ENCODE measurements at places on chromosomes 16 and 17.

DNA sequence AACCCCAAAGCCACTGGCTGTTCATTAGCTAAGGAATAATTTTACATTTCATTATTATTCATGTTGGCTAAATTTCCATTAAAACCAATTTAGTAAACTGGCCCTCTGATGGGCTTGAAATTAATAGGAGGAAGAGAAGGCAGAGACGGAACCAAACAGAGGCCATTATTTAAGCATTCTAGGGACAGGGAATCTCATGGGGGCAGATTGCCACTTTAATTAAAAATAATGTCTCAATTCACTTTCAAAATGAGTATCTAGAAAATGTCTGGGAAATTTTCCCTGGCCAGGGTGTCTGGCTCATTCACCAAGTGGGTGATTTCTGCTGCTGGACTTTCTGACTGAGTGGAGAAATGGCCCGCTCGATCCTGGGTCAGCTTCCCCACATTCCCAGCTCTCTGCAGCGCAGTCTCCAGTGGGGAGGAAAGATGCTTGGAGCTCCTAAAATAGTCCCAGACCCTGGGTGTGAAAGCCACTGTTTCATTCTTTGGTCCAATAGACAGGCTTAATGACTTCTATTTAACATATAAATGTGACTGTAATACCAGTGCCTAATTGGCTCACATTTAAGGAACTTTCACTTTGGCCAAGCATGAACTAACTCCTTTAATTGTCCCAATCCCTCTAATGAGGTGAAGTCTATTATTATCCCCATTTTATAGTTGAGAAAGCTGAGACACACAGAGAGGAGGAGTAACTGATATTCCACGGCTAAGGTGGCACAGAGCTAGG, 64.3 kb downstream of the IRX6 start:
- no peak overlapping the region for H3K4me3 ChIP-seq
- H3K27me3 ChIP-seq: peaks cover 16% of the 10 kb centered on the region
- no peaks in the 10 kb centered on the region for H3K36me3 ChIP-seq

DNA sequence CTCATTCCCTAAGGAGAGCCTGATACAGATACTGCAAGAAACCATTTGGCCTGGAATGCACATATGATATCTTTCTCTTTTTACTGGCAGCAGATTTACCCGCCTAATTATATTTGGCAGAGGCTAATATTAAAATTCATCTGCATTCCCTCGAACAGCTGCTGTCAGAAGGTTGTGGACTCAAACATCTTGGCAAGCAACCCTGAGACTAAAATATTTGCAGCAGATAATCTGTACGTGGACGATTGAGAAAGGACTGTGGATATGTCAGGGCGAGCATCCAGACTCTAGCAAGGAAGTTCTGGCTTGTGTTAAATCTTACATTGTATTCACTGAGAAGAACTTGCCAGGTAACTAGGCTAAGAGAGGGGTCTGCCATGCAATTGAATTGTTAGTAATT, 65.2 kb downstream of the SNX20 start:
- H3K4me3 ChIP-seq: no peak overlapping the region
- no peaks in the 10 kb centered on the region for H3K36me3 ChIP-seq
- no peak for DNase-seq
- H3K27me3 ChIP-seq: peaks cover 8% of the 10 kb centered on the region
- no peak overlapping the region for H3K27ac ChIP-seq

GRCh38 chr17:37123941-37124820, 175.4 kb downstream of the AATF start:
- peaks cover 69% of the 10 kb centered on the region for H3K36me3 ChIP-seq
- H3K4me3 ChIP-seq: no peak overlapping the region
- H3K4me1 ChIP-seq: no peaks in the 10 kb centered on the region
- no peak for DNase-seq
- H3K27ac ChIP-seq: no peak overlapping the region
- H3K27me3 ChIP-seq: no peaks in the 10 kb centered on the region

DNA sequence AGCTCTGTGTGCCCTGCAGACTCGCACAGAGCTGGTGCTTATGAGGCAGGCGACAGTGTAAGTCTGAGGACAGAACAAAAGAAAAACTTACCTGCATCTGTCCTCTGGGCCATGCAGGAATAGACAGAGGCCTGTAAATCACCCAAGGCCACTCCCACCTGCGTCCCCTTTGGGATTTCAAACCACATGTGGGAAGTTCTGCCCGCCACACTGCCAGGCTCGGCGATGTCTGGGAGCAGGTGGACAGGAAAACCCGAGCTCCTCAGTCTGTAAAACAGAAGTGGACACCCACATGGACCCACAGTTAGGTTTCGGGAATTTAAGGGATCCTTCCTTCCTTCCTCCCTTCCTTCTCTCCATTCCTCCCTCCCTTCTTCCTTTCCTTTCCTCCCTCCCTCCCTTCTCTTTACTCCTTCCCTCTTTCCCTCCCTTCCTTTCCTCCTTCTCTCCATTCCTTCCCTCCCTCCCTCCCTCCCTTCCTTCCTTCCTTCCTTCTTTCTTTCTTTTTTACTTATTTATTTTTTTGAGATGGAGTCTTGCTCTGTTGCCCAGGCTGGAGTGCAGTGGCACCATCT, 12.0 kb upstream of the TRPV1 start:
- no peaks in the 10 kb centered on the region for H3K27me3 ChIP-seq
- DNase-seq: no peak
- H3K36me3 ChIP-seq: peaks cover 63% of the 10 kb centered on the region
- H3K4me3 ChIP-seq: no peak overlapping the region
- H3K27ac ChIP-seq: no peak overlapping the region
- H3K4me1 ChIP-seq: no peaks in the 10 kb centered on the region

GRCh38 chr16:13937411-13937810, 17.5 kb downstream of the ERCC4 start:
- no peak overlapping the region for H3K27ac ChIP-seq
- peaks cover 25% of the 10 kb centered on the region for H3K36me3 ChIP-seq
- no peak overlapping the region for H3K4me3 ChIP-seq
- H3K4me1 ChIP-seq: no peaks in the 10 kb centered on the region
- no peaks in the 10 kb centered on the region for H3K27me3 ChIP-seq

- H3K27ac ChIP-seq: no peak overlapping the region
- no peak overlapping the region for H3K4me3 ChIP-seq
- no peak for DNase-seq
- no peaks in the 10 kb centered on the region for H3K4me1 ChIP-seq
Observed at GRCh38 chr16:54459509-54460262, 173.1 kb upstream of the IRX3 start.

GRCh38 chr17:73657473-73658116, 13.3 kb upstream of the SDK2 start:
- H3K36me3 ChIP-seq: no peaks in the 10 kb centered on the region
- H3K4me3 ChIP-seq: no peak overlapping the region
- no peaks in the 10 kb centered on the region for H3K27me3 ChIP-seq
- H3K4me1 ChIP-seq: no peaks in the 10 kb centered on the region
- DNase-seq: no peak

DNA sequence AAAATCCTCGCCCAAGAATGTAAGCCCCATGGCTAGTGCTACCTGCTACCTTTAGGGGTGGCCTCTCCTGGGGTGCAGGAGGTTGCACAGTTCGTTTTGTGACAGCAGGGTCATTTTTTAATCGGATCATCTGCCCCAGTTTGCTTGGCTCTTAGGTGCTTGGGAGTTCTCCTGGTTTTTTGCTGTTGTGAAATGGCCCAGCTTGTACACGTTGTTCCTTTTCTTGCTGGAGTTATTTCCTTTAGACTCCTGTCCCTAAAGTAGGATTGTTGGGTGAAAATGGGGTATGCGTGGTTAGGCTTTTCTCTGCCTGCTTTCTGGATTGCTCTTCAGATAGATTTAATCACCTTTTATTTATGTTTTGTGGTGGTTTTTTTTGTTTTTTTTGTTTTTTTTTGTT, 25.8 kb downstream of the ABCC1 start:
- H3K27ac ChIP-seq: no peak overlapping the region
- H3K27me3 ChIP-seq: no peaks in the 10 kb centered on the region
- no peak for DNase-seq
- no peak overlapping the region for H3K4me3 ChIP-seq

DNA sequence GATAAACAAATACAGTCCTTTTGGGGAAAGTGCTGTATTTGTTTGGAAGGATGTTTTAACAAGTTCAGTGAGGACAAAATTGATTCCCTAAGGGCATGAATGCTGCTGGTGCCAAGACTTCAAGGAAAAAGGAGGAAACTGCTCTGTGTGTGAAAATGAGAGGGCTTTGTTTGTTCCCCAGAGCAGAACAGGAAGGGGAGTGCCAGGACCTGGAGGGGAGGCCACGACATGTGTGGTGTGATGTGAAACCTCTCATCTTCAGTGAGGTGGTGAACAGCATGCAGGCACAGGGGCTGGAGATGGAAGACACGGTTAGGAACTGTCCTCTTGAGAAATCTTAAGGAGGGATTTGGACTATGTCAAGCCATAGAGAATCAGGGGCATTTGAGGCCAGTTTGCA, 46.6 kb upstream of the GRIN2A start:
- H3K4me1 ChIP-seq: no peaks in the 10 kb centered on the region
- H3K36me3 ChIP-seq: no peaks in the 10 kb centered on the region
- H3K27ac ChIP-seq: no peak overlapping the region

DNA sequence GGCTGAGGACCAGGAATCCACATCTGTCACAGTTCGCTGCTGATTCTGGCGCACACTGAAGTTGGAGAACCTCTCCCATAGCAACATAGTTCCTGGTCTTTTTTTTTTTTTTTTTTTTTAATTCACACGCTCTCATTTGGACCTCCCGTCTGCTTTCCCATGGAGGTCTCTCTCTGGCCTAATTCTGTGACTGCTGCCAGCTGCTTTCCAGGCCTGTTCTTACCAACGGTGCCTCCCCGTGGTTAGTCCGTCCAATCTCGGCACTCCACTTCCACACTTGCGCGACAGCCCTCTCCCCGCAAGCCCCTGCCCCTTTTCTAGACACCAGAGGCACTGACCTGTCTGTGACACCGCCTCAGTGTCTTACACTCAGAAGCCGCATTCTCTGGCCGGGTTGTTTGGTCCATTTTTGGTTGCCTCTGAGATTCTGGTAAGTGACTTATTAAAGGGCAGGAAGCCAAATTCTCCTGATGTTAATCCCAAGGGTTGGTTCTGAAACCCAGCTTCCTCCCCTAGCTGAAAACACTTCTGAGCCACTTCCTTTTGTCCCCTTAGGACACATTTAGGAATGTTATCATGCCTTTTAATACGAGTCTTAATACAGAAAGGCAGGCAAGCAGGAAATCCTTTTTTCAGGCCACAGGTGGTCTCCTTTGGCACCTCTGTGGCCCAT, 1.1 kb upstream of the AKTIP start:
- H3K36me3 ChIP-seq: no peaks in the 10 kb centered on the region
- H3K4me1 ChIP-seq: peaks cover 35% of the 10 kb centered on the region
- peak overlapping the region; percentile 99 for H3K27ac ChIP-seq
- peak overlapping the region; percentile 93 for H3K4me3 ChIP-seq

- no peak for DNase-seq
- H3K27me3 ChIP-seq: peaks cover 6% of the 10 kb centered on the region
- no peaks in the 10 kb centered on the region for H3K4me1 ChIP-seq
- H3K4me3 ChIP-seq: no peak overlapping the region
- H3K27ac ChIP-seq: no peak overlapping the region
Observed at GRCh38 chr17:59342681-59343131, 11.3 kb downstream of the YPEL2 start.

DNA sequence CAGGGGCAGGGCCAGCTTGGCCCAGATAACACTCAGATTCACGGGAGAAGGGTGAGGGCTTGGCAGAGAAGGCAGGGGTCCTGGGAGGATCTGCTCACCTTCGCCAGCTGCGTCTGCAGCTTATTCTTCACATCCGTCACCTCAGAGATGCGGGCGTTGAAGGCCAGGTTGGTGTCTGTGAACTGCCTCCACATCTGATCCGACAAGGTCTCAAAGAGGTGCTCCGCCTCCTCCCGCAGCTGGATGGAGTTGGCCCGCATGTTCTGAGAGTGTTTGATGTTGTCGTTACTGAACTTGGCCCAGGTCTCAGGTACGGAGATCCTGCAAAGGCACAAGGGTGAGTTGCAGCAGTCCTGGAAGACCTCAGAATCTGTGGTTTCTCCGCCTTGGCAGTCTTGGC, 18.9 kb downstream of the TEKT5 start:
- H3K4me3 ChIP-seq: no peak overlapping the region
- H3K4me1 ChIP-seq: no peaks in the 10 kb centered on the region
- H3K27me3 ChIP-seq: peaks cover 11% of the 10 kb centered on the region
- no peak overlapping the region for H3K27ac ChIP-seq
- no peak for DNase-seq

- peaks cover 23% of the 10 kb centered on the region for H3K36me3 ChIP-seq
- no peak overlapping the region for H3K4me3 ChIP-seq
- no peak overlapping the region for H3K27ac ChIP-seq
- no peak for DNase-seq
- no peaks in the 10 kb centered on the region for H3K4me1 ChIP-seq
- H3K27me3 ChIP-seq: no peaks in the 10 kb centered on the region
Observed at GRCh38 chr16:90000733-90001427, 18.4 kb downstream of the DBNDD1 start.

DNA sequence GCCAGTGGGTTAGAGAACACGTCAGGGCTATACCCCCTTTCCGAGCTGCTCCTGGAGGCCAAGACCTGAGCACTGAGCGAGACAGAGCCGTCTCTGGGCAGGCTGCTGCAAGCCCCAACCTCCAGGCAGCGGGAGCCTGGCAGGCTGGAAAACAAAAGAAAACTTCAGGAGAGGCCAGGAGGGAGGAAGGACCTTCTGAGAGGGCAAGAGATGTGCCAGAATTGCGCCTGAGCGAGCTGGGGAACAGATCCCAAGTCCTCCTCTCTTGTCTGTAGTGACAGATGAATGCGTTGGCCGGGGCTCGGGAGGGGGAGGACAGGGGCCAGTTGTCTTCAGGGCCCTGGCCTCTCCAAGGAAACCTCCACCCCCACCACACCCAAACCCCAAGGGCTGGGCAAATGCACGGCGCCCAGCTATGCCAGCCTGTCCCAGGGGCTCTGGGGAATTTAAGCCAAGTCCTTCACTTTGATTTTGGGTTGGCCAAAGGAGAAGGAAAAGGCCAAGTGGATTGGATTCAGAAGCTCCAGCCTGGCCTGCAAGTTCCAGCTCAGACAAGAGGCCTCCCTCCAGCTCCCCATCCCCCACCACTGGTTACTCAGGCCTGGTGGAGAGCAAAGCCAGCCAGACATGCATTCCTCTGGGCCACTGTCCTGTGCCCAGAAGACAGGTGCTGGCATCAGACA, 18.1 kb downstream of the SDK2 start:
- H3K4me1 ChIP-seq: peaks cover 11% of the 10 kb centered on the region
- no peaks in the 10 kb centered on the region for H3K36me3 ChIP-seq
- DNase-seq: no peak
- H3K27me3 ChIP-seq: peaks cover 3% of the 10 kb centered on the region
- no peak overlapping the region for H3K4me3 ChIP-seq

- no peaks in the 10 kb centered on the region for H3K4me1 ChIP-seq
- H3K36me3 ChIP-seq: no peaks in the 10 kb centered on the region
- DNase-seq: no peak
- H3K27ac ChIP-seq: no peak overlapping the region
- H3K27me3 ChIP-seq: no peaks in the 10 kb centered on the region
Observed at GRCh38 chr17:72222661-72223380, 102.0 kb downstream of the SOX9 start.

GRCh38 chr16:4244254-4245076, 2.6 kb upstream of the SRL start:
- no peaks in the 10 kb centered on the region for H3K27me3 ChIP-seq
- no peak overlapping the region for H3K4me3 ChIP-seq
- H3K4me1 ChIP-seq: no peaks in the 10 kb centered on the region
- H3K27ac ChIP-seq: no peak overlapping the region
- no peaks in the 10 kb centered on the region for H3K36me3 ChIP-seq
